Endothelial cell of coronary artery (primary cell): ENCODE measurements at places on chromosomes 2 and 18. TPM values are rescaled to one million over a fixed set of nuclear protein-coding genes. Genes with fewer than 3 reads are reported as not detected.

IAH1 gene
- total RNA-seq: 37.0 and 53.7 TPM in 2 replicates

RETREG2 gene
- 42.9 and 53.6 TPM in 2 replicates for total RNA-seq

LRATD1 gene
- 0.19 and 0.27 TPM in 2 replicates for total RNA-seq

MROH2A gene
- not detected in 2 replicates for total RNA-seq

SDC1 gene
- total RNA-seq: 0.47 and 1.5 TPM in 2 replicates

NDUFAF7 gene
- total RNA-seq: 10.0 and 15.4 TPM in 2 replicates

PSME4 gene
- 35.6 and 42.6 TPM in 2 replicates for total RNA-seq
